ENCODE measurements at places on chromosomes 5 and 9. TPM values are rescaled to one million over a fixed set of nuclear protein-coding genes. Genes with fewer than 3 reads are reported as not detected.

The EGFL7 gene
- 318 TPM for total RNA-seq

The DMRTA1 gene
- total RNA-seq = 0.19 TPM

The C9orf78 gene
- total RNA-seq = 40.7 TPM

The GRIN3A gene
- total RNA-seq = not detected

The KCNMB1 gene
- 0.54 TPM for total RNA-seq

The QRFP gene
- total RNA-seq = not detected

The GALNT10 gene
- 57.8 TPM for total RNA-seq

The DMRT3 gene
- total RNA-seq = not detected

The LHX3 gene
- total RNA-seq = not detected

The IFNA13 gene
- not detected for total RNA-seq

The PCDHGA8 gene
- 1.3 TPM for total RNA-seq

The COL27A1 gene
- 7.3 TPM for total RNA-seq

The C5orf46 gene
- total RNA-seq = 0.18 TPM

The POU5F2 gene
- total RNA-seq = 0.85 TPM

The ST6GALNAC6 gene
- 24.7 TPM for total RNA-seq

The CLTA gene
- total RNA-seq = 263 TPM

The PCDHGA5 gene
- total RNA-seq = 1.2 TPM

The EXOSC3 gene
- total RNA-seq = 35.8 TPM

The C5orf24 gene
- 49.0 TPM for total RNA-seq

The SLC45A2 gene
- total RNA-seq = not detected

The IZUMO3 gene
- total RNA-seq = not detected

The AGPAT2 gene
- total RNA-seq = 36.0 TPM

The ZNF346 gene
- total RNA-seq = 20.2 TPM

The DIPK1B gene
- total RNA-seq = 100 TPM

The ACTBL2 gene
- 0.28 TPM for total RNA-seq

The FCN1 gene
- total RNA-seq = not detected

The PCDHB8 gene
- 0.18 TPM for total RNA-seq

The TNFSF15 gene
- total RNA-seq = 0.27 TPM

The THBS4 gene
- total RNA-seq = under 0.01 TPM

The PCDHA9 gene
- 0.09 TPM for total RNA-seq

The OCLN gene
- 4.1 TPM for total RNA-seq

The SLC34A3 gene
- not detected for total RNA-seq

The PCDHA1 gene
- total RNA-seq = not detected

The INSL6 gene
- not detected for total RNA-seq

The WNT8A gene
- total RNA-seq = not detected

The SLC6A19 gene
- not detected for total RNA-seq

The CD274 gene
- 17.7 TPM for total RNA-seq

The ORM2 gene
- not detected for total RNA-seq

The CTNND2 gene
- not detected for total RNA-seq

The VDAC1 gene
- total RNA-seq = 309 TPM

The SLCO6A1 gene
- total RNA-seq = not detected

The PCDHB7 gene
- 0.45 TPM for total RNA-seq

The ADAMTSL2 gene
- total RNA-seq = 0.75 TPM

The FBN2 gene
- total RNA-seq = 9.8 TPM

The GFPT2 gene
- 24.8 TPM for total RNA-seq

The SLCO4C1 gene
- total RNA-seq = not detected
